Stimulated activated memory B cell treated with anti-CD40 and anti-IgM and Interleukin-4, amounts not matched to agents 10 μg/mL and 1 μg/mL and 100 μg/mL, for 72 hours (primary cell): ENCODE measurements at places on chromosomes 3 and 15.
A peak's percentile ranks its signal among the peaks of the same experiment; 100 is the strongest.

- ATAC-seq = no peak
Measured at GRCh38 chr3:172687501-172687900, 23.4 kb downstream of the NCEH1 start.

- no peak for ATAC-seq
Measured at GRCh38 chr3:126081618-126082361, 2.1 kb downstream of the SLC41A3 start.

- peak; percentile 74 for ATAC-seq
Measured at GRCh38 chr15:91049378-91050127, 27.2 kb upstream of the VPS33B start.

GRCh38 chr15:81030301-81030750, 29.6 kb downstream of the TLNRD1 start:
- no peak for ATAC-seq

DNA sequence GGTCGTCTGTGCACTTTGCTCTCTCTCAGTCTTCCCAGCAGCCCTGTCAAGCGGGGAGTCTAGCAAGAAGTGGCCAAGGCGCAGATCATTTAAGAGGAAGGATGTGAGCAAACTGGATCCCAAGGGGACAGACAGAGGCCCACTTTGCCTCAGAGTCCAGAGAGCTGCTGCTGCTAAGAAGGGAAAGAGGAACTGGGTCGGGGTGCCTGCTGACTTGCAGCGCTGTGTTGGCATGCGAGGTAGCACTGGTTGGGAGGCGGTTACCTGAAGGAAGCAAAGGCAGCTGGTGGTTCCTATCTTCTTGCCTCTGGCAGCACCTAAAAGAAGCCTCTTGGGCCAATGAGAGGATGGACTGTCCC, 28.1 kb downstream of the SMAD3 start:
- ATAC-seq = peak; percentile 96

GRCh38 chr3:12884790-12885582, 43.6 kb upstream of the RPL32 start:
- peak; percentile 67 for ATAC-seq

GRCh38 chr3:101862416-101863165, 13.3 kb downstream of the NFKBIZ start:
- peak; percentile 59 for ATAC-seq

DNA sequence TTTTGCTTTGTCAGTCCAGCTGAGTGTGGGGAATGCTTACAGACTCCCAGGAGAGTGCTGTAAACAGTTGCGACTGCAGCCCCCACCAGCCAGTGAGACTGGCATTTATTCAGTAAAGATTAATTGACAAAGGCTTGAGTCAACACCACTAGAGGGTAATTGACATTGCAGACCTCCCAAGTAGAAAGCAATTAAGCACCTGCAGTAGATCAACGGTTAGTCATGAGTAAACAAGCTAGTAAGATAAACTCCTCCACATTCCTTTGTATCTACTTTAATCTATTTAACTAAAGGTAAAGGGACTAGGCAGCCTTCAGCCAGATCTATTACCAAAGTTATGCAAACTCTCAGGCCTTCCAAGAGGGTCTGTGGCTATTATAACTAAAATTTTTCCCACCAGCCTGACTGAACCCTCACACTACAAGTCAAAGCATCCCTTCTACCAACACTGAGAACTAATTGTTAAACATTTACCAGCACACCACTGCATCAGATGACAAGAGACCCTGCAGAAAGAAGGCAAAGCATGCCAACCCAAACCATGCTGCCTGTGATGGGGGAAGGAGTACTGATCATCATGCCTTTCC, 30.5 kb upstream of the GALNT15 start:
- no peak for ATAC-seq

GRCh38 chr3:165185707-165186327, 10.4 kb downstream of the SLITRK3 start:
- ATAC-seq = peak; percentile 72

- peak; percentile 58 for ATAC-seq
Measured at GRCh38 chr3:44114142-44114541, 127.5 kb upstream of the TOPAZ1 start.

DNA sequence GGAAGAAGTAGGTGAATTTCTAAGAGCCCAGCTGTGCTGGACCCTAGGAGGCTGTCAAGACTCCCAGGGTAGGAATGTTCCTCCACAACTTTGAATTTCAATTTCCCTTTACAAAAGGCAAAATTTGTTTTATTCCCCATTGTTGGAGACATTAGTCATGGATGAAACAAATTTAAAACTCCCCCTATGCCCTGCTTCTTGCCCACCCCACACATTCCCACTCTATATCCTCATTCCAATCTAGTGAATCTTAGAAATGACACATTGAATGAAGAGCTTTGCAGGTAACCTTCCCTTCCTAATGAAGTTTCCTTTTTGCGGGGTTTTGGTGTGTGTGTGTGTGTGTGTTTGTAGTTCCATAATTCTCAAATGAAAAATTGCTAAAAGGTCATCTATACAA, 72.6 kb downstream of the CCNL1 start:
- ATAC-seq = no peak

- ATAC-seq = no peak
Measured at GRCh38 chr3:43001556-43002121, 22.5 kb downstream of the GASK1A start.

DNA sequence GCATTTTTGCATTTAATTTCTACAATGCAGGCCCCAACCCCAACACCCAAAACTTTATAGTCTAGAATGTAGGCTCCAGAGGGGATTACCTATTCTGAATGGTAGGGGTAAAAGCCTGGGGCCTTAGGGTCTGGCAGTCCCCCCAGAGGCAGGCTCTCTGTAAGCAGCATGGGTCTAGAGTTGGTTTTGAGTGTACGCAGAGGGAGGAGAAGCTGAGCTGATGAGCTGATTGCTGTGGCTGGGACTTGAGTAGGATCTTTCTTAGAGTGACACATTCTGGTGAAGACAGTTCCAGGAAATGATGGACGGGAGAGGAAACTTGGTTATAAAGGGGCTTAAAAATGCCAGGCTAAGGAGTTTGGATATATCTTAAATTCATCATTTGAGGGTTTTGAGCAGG, 2.1 kb downstream of the LPP start:
- ATAC-seq = no peak

GRCh38 chr3:149609595-149609994, 48.2 kb downstream of the WWTR1 start:
- peak; percentile 52 for ATAC-seq

- ATAC-seq = no peak
Measured at GRCh38 chr3:112776836-112777235, 69.8 kb downstream of the CD200R1L start.

GRCh38 chr15:60000824-60001609, 3.1 kb upstream of the FOXB1 start:
- no peak for ATAC-seq

DNA sequence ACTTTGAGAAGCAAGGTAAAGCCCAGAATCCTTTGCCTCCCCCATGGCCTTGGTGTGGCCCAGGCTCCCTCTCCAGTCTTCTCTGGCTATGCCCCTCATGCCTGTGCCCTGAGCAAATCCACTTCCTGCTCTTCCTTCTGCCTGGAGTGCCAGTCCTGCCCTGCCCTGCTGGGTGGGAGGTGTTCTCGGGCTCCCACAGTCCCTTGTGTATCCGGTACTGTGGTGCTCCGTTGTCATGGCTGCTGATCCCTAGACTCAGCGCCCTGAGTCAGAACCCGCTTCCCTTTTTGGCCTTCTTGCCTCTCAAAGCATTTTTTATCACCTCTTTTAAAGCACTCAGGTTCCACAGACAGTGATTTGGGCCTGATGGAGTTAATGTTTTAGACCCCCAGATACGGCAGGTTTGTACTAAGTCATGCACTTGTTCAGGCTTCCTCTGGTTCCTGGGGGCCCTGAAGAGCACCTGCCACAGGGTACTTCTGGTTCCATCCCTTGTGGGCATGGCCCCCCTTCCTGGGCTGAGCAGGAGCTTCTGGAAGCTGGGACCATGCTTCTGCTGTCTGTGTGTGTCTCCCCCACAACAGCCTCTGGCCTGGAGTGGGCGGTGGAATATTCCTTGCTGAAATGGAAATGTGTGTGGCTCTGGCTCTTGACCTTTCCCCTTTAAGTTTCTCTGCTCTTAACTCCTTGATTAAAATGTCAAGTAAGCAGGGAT, 29.6 kb upstream of the ADAMTS7 start:
- peak; percentile 84 for ATAC-seq

DNA sequence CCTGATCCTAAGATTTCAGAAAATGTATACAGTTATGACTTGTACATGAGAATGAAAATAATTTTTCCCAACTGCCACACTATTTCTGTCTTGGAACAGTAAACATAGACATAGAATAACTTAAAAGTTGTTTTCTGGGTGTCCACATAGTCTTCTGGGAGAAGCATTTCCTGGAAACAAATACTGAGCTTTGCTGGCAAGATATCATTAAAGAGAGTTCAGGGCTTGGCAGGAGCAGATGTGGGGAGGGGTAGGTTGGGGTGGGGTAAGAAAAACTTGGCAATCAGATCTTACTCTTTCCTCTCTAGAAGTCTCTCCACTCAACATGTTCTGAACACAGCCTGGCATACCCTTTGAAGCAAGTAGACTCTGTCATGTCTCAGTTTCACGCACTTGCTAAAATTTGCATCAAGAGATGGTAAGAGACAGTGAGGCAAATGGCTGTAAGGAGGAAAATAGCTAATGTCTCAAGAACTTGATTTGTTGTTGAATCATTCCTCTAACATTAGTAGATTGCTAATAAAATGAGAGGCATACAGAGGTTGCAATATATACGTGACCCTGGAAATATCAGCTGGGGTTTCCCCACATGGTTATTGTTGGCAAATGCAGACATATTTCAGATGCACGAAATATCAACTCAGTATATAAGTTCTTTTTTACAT, 27.3 kb upstream of the ABI3BP start:
- ATAC-seq = no peak

GRCh38 chr15:101057841-101058407, 138.8 kb downstream of the LRRK1 start:
- no peak for ATAC-seq

DNA sequence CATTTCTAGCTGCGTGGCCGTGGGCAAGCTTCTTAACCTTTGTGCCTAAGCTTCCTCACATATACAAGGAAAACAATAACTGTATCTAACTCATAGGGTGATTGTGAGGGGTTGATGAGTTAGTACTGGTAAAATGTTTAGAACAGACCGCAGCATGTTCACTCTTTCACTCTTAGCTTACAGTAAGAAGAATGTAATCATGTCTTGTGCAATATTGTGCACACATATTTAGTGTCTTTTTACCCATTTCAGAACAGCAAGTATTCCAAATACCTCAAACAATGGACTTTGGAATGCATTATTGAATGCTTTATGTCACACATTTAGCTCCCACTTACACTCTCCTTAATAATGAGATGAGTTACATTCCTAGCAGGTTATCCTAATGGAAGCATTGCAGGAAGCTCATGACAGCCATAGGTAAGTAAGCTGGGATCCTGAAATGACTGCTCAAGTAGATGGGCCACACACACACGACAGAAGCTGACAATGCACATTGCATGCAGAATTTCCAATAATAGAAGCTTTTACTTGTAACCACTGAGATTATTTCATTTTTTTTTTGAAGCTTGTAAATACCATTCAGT, 468.9 kb upstream of the WNT5A start:
- no peak for ATAC-seq

- no peak for ATAC-seq
Measured at GRCh38 chr3:150666167-150666566, 37.6 kb downstream of the ERICH6 start.

DNA sequence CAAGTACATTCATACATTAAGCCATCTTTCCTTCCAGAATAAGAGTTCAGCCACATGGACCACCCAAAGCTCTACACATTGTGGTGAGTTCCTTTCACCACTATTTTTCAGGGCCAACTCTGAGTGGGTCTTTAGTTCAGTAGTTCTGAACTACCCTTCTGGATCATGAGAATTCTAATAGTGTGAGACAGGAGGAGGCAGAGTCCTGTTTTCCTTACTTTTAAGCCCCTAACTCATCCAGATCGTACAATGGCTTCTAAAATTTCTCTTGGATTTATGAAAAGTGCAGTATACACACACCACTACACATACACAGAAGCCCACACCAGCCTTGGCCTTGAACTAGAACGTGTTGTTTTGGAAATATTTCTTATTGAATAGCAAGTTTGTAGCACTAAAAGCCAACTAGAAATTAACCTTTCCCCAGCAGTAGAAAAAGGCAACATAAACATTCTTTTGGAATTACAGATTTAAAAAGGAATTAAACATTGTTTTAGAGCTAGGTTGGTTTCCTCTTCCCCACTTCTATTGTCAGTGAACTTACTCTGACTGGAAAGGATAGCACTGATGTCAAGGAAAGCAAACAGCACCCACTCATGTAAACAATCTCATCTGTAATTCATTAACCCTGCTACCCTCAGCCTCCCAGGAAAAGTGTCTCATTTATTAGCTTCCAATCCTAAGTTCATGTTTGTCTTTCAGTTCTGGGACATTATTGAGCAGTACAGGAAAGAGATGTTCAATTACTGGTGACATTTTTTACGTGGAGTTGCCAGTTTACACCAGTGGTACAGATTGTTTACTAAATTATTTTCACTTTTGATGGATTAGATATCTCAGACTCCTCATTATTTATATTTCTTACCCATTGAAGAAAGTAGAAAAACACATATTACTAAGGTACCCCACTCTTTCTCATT, 95.7 kb upstream of the AGTR1 start:
- no peak for ATAC-seq

DNA sequence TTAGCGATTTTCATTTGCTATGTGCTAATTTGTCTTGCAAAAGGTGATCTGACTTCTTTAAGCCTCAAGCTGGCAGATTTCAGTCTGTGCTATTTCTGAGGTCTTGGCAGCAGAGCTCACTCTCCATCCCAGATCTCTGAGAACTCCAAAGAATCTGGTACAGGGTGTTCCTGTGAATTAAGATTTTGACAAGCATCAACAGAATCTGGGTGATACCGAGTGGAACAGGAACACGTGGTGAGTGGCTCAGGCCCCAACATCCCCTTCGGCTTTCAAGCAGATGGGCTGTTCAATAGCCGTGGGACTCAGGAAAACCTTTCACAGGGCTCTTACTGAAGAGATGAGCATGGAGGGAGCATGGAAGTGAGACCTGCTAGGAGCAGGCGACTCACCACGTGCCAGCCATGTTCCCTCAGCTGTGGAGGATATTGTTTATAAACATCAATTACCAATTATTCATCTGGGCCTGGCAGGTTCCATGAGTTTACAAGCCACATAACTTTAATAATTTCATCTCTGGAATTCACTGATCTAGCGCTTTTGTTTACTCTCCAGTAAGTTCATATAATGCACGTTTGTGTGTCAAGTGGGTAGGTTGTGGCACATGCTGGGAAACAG, 103.4 kb upstream of the SELENOK start:
- no peak for ATAC-seq

DNA sequence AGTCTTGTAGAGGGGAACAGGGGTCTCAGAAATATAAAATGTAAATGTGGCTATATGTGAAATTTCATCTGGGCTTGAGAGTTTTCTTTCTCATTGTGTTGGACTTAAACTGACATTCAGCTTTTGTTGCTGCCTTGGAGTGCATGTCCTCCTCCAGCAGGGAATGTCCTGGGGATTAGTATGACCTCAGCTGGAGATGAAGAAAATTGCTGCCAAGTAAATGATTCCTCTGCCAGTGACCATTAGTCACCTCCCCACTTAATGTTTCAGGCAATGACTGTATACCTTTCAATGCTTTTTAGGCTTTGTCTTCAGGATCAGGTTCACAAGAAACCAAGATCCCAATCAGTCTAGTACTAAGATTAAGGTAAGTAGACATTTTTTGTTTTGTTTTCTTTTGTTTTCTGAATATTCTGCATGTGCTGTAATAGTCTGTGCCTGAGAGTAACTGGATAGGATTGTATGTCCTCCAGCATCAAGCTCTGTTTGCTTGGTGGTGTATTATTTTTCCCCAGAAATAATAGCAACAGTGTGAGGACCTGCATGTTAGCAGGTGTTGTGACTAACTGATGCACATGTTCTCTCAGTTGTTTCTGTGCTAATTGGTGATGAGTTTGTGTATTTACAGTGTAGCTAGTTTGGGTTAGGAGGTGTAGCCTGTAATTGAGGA, 18.1 kb upstream of the SLC22A13 start:
- ATAC-seq = no peak
